ELF-1 (cell line): ENCODE measurements at places on chromosomes 16 and 17.

- DNase-seq: no peak
Observed at GRCh38 chr16:81530296-81530721, 85.7 kb downstream of the CMIP start.

DNA sequence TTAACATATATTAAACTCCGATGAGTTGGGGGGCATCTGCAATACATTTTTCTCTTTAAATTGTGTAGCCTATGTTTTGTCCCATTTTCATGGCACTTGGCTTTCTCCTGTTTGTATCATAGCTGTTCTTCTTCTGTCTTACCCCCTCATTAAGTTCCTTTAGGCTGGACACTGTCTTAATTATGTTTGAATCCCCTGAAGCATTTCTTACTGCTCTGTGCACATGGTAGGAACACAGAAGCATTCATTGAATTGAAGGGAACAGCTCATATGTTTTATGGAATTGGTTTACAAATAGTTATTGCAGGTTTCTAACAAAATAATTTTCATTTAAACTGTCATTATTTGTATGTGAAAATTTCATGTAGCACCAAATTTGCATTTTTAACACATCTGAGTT lies 176.8 kb downstream of the TANC2 start:
- no peak for DNase-seq

DNA sequence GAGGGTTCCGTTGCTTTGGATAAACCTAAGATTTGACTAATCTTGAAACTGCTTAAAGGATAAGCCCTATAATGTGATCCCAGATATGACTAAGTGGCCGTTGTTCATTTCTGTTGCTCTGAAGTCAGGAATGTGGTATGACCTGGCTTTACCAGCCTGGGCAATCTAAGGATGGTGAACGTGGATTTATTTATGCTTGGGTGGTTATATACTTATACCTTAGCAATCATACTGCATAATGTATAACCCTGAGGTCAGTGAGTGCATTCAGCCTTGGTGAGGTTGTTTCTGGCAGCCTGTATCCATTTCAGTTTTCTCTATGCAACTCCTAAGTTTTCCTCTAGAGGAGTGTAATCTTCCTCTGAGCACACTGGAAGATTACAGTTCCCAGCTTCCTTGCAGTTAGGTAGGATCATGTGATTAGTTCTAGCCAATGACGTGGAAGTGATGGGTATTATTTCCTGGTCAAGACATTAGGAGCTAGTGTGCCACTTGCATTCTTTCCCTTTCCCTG lies 41.9 kb downstream of the FTO start:
- DNase-seq: no peak

DNA sequence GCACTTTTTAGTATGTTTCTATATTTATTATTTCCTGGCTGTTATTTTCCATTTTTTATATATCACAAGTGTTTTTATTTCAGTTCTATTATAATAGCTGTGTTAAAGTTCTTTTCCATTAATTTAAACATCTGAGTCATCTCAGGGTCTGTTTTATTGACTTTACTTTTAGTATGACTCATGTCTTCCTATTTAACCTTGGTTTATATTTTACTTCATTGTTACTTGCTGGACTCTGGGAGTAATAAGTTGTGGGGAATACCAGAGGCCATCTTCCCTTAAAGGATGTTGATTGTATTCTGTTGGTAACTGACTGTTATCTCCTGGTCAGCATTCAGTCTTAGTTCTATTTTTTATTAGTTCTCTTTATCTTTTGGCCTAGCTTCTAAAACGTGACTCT lies 1508.2 kb downstream of the CDH11 start:
- DNase-seq: no peak

DNA sequence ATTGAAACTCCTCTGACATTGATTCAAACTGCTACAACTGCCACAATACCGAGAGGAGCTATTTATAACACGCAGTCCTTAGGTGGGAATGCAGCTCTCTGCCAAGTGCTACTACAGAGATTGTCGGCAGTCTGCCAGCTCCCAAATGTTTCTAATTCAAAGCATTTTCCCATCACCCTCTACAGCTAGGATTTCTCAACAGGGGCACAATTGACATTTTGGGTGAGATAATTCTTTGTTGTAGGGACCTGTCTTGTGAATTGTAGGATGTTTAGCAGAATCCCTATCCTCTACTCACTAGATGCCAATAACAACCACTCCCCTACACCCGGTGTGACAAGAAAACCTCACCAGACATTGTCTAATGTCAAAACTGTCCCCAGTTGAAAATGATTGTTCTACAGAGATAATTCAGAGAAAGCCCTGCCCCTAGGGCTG lies 7.8 kb upstream of the N4BP1 start:
- DNase-seq: no peak

- peak; percentile 88 for DNase-seq
Observed at GRCh38 chr16:67169642-67170167, 633 bp upstream of the NOL3 start.

DNA sequence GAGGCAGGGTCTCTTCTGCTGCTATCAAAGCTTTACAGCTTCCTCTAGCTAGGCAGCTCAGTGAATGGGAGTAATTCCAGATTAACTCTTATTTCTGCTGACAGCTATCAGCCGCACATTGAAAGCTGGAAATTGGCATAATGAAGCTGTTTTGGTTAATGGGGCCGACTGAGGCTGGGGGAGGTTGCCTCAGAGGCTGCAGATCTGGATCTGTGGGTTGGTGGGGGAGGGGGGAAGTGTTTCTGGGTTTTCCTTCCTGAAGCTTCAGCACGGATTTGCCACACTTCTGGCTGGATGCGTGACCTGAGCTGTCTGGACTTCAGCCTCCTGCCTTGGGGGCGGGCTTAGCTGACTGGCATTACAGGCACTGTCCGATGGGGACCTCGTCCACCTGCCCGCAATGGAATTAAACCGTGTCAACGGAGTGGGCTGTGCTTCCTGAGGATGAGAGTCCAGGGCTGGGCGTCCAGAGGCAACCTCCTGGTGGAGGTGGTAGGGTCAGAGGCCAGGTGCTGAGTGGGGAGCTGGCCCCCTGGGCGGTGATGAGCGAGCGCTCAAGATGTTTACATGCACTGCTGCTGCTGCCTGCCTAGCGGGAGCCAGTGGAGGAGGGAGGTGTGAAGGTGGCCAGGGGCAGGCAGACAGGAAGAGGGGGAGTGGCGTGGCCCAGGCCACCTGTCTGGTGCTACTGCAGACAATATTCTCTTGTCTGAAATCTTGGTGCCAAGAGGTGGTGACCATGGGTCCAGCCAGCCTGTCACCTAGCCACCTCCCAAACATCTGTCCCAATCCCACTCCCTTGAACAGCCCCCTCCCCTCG lies 6.7 kb upstream of the ABCC3 start:
- peak; percentile 70 for DNase-seq

GRCh38 chr17:43437756-43438155 lies 39.0 kb downstream of the ARL4D start:
- no peak for DNase-seq

GRCh38 chr16:77789085-77790008 lies 983 bp downstream of the VAT1L start:
- DNase-seq: peak; percentile 30
